Left ventricle myocardium inferior (tissue), 1 donor: ENCODE measurements at places on chromosomes 2 and 18.
A peak's percentile ranks its signal among the peaks of the same experiment; 100 is the strongest.

GRCh38 chr2:227623226-227623625, 5.9 kb downstream of the SCYGR4 start:
- no peak for DNase-seq

GRCh38 chr18:31720867-31721266, 36.5 kb upstream of the B4GALT6 start:
- DNase-seq: no peak

DNA sequence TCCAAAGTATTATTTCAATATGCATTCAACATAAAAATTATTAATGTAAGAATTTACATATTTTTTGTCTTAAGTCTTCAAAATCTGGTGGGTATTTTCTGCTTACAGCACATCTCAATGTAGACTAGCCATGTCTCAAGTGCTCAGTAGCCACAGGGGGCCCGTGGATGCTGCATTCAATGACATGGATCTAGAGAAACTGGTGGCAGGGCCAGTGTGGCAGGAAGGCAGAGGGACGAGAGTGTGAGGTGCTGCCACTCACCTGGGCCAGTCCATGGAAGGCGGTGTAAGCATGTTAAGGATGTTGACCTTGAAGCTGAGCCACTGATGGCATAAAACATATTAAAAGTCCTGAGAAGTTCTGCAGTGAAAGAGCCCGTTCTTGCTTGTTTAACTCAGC, 6.2 kb upstream of the LIPG start:
- no peak for DNase-seq

GRCh38 chr2:12493031-12493513, 223.7 kb upstream of the TRIB2 start:
- DNase-seq: peak; percentile 56

- DNase-seq: no peak
Observed at GRCh38 chr2:144999071-144999875, 479.4 kb upstream of the ZEB2 start.

GRCh38 chr2:10798783-10799182, 13.8 kb downstream of the PDIA6 start:
- DNase-seq: no peak

DNA sequence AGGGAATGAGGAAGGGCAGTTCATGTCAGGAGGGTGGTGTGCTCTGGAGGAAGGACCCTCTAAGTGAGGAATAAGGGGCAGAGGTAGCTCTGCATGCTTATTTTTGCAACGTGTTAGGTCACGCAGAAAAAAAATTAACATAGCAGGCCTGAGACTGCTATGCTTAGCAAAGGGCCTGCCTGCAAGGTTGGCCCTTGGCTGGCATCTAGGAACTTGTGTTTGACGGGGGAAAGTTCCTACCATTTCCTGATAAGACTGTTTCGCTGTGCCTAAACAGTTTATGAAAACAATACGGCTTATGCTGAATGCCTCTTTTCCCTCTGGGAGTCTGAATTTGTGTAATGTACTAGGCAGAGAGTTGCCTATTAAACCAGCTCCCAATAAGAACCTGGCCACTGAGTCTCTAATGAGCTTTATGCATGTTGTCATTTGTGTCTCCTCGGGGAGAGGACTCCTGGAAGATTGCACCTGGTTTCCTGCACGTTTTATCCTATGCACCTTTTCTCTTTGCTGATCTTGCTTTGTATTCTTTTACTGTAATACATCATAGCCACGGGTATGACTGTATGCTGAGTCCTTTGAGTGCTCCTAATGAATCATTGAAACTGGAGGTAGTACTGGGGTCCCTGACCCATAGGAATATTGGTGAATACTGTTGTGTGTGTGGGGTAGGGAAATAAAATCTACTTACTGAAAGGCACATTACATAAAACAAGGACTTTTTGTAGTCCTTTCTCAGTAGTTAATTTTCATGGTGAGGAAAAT, 169.0 kb downstream of the PRPF40A start:
- DNase-seq: no peak

DNA sequence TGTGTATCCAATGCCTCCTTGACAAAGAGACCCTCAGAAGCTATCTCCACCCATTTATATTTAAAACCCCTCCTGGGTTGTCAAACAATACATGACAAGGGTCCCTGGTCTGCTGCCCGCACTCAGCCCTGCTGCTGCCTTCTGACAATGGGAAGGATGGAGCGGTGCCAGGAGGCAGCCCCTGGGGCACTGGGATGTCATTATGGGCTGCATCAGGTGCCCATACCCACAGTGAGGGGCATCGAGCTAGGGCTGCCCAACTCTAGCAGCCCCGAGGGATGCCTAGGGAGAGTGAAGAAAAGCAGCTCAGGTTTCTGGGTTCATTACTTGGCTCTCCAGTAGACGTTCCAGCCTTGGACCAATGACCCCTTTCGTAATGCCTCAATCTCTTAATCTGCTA, 301.7 kb downstream of the ALK start:
- no peak for DNase-seq

DNA sequence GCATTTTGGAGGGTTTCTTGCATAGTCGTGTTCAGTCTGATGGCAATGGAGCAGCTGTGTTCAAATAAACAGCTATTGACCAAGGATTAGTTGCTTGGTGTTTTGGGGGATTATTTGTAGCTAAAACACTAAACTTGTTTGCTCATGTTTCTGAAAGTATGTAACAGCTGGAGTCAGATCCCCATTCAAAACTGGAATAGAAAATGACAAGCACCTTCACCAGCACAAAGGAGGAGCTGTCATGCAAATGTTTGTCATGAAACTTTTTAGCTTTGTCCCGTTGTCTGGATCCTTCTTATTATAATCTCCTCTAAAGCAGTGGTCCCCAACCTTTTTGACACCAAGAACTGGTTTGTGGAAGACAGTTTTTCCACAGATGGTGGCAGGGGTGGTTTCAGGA, 96.9 kb upstream of the ZNF236 start:
- no peak for DNase-seq

- no peak for DNase-seq
Observed at GRCh38 chr18:79922971-79923411, 28.5 kb downstream of the SLC66A2 start.

GRCh38 chr2:232854082-232854481, 16.0 kb upstream of the SNORC start:
- no peak for DNase-seq

DNA sequence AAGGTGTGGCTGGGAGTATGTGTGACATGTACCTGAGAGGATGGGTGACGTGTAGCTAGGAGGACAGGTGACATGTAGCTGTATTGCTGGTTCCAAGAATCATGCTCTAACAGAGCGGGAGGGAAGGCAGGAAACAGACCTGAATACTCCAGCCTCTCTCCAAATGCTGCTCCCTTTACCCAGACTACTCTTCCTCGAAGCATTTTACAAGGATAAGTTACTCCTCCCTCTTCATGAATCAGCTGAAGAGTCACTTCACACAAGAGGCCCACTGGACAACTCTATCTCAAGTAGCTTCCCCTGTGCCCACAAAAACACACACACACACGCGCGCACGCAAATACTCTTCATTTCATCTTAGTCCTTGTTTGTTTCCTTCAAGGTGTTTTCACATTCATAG, 52.6 kb upstream of the KIDINS220 start:
- no peak for DNase-seq

DNA sequence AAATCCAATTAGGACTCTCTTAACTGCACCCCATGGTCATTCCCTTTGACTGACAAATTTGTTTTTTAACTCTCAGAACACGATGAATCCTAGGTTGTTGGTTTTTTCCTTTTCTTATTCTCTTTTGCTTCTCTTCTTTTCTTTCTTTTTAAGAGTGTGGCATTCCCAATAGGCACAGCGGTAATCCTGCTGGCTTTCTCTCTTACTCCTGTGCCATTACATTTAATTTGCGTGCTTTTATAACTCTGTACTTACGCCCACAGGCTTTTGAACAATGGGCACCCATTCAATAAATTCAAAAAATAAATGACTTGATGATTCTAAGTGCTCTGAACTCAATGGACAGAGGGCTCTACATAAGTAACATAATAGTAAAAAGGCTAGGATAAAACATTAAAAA, 189.0 kb upstream of the SMAD7 start:
- no peak for DNase-seq

- no peak for DNase-seq
Observed at GRCh38 chr2:71714601-71715240, 261.4 kb downstream of the DYSF start.

GRCh38 chr2:172415157-172415864, 12.1 kb upstream of the ITGA6 start:
- no peak for DNase-seq

DNA sequence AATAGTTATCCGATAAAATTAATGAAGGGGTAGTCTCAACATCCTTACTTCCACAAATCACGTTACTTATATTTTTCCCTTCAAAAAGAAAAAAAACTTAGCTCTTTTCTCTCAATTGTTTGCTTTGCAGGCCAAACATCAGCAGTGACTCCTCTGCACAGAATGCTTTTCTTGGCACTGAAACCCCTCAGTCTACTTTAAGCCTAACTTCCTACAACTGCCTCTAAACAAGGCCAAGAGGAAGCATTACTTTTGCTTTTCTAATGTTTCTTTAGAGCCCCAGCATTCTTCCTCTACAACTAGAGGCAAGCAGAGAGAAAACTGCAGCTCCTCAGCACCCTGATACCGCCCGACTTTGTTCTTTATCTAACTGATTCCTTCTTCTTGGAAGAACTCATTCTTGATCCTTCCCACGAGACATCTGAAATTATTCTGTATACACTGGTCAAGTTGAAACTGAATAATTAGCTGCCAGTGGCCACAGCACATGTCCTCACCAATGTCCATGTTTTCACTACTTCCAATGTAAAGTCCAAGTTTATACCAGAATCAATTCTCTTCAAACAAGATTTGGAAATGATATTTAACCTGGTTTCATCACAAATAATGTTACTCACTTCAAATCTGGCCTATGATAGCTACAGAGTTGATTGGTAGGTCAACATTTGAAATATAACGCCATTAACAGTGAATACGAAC, 55.3 kb downstream of the DTNB start:
- DNase-seq: no peak

- DNase-seq: peak; percentile 38
Observed at GRCh38 chr2:9800975-9801726, 42.1 kb upstream of the TAF1B start.

- peak; percentile 18 for DNase-seq
Observed at GRCh38 chr2:145066856-145067548, 547.1 kb upstream of the ZEB2 start.

GRCh38 chr2:164335947-164336346, 285.3 kb downstream of the GRB14 start:
- DNase-seq: no peak

DNA sequence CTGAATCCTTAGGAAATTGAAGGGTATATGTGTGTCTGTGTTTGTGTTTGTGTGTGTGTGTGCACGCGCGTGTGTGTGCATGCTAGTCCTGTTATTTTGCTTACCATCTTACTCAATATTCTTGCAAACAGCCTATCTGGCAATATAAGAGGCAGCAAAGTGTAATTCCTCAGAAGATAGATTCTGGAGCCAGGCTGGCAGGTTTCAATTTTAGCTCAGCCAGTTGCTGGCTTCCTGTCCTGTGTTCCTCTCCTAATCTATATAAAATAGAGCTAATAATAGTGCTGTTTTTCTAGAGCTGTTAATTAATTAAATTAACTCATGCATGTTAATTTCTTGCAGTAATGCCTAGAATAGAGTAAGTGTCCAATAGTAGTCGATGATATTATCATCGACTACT, 256.2 kb downstream of the PIK3C3 start:
- DNase-seq: no peak

DNA sequence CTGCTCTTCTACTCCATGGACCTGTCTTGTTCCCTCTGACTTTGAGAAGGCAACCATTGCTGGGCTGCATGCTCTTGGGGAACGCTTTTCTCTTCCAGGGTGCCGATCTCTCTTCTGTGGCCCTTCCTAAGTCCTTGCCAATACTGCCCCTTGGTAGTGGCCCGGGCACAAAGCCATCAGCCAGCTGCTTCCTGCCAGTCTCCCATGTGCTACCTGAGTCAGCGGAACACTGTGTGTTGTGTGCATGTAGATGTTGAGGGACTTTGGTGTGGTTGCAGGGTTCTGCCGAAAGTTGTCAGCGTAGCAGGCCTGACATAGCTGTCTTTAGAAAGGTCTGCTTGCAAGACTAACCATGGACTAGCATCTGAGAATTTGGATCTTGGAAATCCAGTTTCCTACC, 35.4 kb downstream of the MGAT5 start:
- no peak for DNase-seq

DNA sequence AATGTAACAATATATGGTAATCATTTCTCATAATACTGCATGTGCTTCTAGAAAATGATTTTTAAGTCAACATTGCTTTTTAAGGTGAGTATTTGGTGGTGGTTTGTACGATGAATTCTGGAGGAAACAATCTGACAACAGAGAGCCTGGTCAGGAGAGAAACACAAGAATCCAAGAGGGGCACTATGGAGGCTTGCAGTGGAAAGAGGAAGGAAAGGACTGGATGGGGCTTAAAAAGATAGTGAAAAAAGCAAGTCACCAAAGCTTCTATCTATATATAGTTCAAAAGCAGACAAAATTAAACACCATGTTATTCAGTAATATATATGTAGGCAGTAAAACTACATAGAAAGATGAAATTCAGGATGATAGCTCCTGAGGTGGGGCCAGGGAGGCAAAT, 109.4 kb upstream of the SERTAD2 start:
- DNase-seq: no peak

GRCh38 chr18:9876867-9877654, 8.7 kb upstream of the TXNDC2 start:
- DNase-seq: no peak

DNA sequence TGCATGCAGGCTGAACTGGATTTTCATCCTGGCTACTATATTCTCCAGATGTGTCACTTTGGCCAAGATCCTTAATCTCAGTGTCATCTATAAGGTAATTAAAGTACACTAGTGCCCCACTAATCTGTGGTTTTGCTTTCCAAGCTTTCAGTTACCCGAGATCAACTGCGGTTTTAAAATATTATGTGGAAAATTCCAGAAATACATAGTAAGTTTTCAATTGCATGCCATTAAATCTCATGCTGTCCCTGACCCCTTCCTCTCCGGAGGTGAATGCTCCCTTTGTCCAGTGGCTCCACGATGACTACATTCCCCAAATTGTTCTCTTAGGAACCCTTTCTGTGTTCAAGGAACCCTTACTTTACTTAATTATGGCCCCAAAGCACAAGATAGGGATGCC, 5.3 kb upstream of the TYMS start:
- no peak for DNase-seq
